ENCODE measurements at places on chromosomes 16 and 17.
A peak's percentile ranks its signal among the peaks of the same experiment; 100 is the strongest.

GRCh38 chr16:4888428-4889135, 41.3 kb downstream of the UBN1 start:
- no peak for DNase-seq

DNA sequence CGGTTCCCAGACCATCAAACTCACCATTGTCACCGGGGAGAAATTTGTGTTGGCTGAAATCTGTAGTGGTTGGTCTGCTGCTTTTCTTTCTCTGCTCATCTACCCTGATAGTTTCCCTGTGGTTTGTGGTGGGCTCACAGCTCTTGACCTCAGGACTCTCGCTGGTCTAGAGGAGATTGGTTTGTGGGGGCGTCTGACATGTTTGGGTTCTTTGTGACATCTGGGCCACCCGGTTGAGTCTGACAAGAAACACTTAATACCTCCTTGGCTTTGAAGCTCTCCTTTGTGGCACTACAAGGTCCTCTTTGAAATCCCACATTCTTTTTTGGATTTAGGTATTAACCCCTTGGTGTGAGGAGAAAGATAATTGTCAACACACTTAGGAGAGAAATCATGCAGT, 662.0 kb downstream of the WWOX start:
- DNase-seq: no peak

DNA sequence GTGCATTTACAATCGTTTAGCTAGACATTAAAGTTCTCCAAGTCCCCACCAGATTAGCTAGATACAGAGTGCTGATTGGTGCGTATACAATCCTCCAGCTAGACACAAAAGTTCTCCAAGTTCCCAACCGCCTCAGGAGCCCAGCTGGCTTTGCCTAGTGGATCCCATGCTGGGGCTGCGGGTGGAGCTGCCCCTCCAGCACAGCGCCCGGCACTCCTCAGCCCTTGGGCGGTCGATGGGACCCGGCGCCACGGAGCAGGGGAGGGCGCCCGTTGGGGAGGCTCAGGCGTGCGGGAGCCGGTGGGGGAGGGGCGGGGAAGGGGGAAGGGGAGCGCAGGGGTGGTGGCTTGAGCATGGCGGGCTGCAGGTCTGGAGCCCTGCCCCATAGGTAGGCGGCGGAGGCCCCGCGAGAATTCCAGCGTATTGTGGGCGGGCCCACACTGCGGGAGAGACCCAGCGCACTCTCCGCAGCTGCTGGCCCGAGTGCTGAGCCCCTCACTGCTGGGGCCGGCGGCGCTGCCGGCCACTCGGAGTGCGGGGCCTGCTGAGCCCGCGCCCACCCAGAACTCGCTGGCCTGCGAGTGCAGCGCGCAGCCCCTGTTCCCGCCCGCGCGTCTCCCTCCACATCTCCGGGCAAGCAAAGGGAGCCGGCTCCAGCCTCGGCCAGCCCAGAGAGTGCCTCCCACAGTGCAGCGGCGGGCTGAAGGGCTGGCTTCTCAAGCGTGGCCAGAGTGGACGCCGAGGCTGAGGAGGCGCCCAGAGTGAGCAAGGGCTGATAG, 907.5 kb downstream of the CDH8 start:
- no peak for DNase-seq

DNA sequence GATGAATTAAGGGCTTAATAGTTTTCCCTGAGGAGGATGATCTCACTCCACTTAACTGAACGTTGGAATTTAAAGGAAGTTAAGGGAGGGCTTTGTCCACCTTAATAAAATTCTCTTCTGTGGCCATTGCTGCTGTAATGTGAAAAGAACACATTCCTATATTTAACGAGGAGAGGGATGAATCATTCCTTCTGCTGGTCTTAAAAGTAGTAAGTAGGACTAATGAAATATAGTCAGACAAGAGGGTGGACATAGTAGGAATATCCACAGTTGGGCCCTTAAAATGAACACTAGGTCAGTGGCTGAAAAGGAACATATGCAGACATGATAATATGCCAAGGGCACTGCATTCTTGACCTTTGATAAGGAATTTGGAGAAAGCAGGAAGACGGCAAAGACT, 405.6 kb downstream of the PMP22 start:
- DNase-seq: no peak

DNA sequence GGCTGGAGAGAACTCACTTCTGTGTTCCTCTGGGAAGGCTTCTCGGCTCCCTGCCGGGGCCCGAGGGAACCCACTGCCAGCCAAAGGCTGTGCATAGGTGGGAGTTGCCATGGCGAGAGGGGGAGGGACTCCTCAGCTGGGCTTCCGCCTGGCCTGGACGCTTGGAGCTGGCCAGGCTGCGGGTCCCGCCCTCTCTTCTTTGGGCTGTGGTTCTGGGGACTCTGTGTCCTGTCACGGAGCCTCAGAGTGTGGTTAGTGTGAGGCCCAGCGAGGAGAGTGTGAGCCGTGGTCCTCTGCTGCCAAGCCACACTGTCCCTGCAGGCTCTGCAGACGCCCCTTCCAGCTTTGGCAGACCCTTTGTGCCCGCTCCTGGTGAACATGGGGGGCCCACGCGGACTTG, 123.1 kb downstream of the OR1D5 start:
- DNase-seq: no peak

GRCh38 chr16:55257966-55258613, 65.9 kb upstream of the IRX6 start:
- peak; percentile 61 for DNase-seq

DNA sequence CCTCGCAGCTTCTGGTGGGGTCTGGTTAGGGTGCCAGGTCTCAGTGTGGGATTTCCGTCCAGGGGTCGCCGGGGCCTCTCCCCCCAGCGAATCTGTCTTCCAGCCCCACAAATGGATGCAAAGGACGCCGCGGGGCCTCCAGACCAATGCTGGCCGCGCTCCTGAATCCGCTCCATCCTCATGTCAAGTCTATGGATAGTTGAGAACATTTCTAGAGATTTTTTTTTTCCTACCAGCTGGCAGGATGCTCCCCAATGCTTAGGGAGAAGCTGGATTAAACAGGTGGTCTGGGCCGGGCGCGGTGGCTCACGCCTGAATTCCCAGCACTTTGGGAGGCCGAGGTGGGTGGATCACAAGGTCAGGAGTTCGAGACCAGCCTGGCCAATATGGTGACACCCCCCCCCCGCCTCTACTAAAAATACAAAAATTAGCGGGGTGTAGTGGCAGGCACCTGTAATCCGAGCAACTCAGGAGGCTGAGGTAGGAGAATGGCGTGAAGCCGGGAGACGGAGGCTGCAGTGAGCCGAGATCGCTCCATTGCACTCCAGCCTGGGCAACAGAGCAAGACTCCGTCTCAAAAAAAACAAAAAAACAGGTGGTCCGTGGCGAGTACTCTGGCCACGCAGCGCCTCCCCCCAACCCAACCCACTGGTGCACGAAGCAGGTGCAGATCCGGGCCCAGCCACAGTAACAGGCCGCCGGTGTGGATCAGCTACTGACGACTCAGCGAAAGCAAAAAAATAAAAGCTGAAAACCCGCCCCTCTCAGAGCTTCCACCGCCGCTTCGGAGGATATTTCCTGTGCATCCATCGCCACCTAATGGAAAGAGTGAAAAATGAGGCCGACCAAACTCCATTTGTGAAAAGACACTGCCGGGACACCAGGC, 1.1 kb upstream of the NXN start:
- peak; percentile 90 for DNase-seq

DNA sequence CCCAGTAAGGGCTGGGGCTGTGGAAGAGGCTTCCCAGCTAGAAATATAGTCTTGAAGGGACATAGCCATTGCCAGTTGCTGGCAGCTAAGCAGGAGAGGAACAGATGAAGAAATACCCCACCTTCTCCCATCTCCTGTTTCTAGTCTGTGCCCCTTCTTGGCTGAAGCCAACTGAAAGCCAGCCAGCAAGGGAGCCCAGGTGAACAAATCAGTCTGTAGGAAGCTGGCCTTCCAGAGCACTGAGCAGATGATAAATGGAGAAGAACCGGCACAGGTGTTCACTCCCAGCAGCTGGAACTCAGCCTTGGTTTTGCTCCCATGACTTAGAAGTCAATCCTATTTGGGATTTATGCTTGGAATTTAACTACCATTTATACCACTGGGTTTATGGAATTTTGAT, 69.2 kb upstream of the DHX40 start:
- DNase-seq: no peak

DNA sequence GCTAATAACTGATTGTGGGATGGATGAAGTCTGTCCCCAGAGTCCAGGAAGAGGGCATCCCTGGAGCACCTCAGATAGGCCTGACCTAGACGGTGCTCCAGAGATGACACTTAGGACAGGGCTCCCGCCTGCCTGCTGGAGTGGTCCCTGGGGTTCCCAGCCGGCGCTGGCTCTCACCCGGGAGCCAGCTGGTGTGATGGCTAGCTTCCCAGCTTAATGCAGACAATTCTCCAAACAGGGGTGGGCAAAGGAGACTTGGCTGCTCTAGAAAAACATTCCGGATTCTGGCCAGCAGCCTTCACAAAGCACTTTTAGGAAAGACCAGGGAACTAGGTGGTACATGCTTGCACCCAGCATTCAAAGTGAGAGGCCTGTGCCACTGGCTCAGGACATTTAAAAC, 18.6 kb downstream of the ACE start:
- DNase-seq: no peak

- no peak for DNase-seq
Observed at GRCh38 chr16:81445143-81445961, 744 bp downstream of the CMIP start.

DNA sequence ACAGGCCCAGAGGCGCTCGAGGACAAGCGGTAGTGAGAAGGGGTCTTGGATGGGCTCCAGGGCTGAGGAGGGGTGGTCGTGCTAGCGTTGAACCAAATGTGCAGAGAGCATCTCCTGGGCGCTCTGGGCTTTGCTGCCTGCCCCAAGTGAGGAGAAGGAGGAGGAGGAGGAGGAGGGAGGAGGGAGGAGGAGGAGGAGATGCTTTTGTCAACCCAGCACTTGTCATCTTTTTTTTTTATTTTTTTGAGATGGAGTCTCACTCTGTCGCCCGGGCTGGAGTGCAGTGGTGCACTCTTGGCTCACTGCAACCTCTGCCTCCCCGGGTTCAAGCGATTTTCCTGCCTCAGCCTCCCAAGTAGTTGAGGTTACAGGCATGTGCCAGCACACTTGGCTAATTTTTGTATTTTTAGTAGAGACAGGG, 59.8 kb downstream of the PGS1 start:
- DNase-seq: no peak

DNA sequence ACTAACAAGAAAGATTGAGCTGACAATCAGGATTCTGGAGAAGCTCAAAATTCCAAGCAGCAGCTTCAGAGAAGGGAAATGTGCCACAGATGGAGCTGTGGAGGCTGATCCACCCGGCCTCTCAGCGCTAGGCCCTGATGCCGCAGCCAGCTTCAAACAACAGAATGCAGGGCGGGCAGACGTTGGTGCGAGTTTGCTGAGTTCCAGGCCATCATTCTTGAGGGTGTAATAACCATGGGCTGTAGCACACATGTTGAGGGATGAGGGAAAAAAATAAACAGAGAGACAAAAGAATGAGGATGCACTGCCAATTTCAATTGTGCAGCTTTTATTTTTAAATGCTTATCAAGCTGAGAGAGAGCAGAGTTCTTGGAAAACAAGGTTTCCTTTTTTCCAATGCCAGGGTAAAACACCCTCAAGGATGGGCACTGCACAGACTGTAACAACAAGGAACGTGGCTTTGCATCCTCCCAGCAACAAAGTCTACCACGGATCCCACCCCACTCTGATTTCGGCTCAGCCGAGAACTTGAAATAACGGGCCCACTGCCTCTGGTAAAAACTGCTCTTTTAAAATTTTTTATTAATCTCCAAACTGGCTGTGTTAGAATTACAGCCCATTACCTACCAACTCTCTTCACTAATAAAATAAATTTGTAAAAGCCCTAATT, 90.2 kb downstream of the SMG6 start:
- DNase-seq: no peak

DNA sequence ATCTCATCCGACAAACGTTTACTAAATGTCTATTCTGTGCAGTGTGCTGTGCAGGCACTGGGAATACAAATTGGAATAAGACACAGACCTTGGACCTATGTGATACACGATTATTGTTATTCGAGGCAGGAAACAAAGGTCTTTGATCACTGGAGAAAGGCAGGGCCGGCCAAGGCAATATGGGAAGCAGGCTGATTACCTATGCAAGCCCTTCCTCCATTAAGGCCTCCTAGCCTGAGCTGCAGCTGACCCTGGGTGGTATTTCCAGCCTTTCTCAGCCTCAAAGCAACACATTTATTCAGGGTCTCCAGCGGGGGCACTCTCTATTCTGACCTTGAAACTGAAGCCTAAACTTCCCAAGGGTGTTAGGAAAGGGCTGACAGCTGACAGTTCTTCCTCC, 13.4 kb downstream of the ST6GALNAC1 start:
- DNase-seq: no peak

GRCh38 chr17:45001310-45001709, 33.2 kb upstream of the C1QL1 start:
- no peak for DNase-seq

GRCh38 chr17:77227461-77228240, 86.9 kb downstream of the SEC14L1 start:
- no peak for DNase-seq

GRCh38 chr17:50708050-50709000, 611 bp upstream of the ANKRD40 start:
- DNase-seq: no peak

DNA sequence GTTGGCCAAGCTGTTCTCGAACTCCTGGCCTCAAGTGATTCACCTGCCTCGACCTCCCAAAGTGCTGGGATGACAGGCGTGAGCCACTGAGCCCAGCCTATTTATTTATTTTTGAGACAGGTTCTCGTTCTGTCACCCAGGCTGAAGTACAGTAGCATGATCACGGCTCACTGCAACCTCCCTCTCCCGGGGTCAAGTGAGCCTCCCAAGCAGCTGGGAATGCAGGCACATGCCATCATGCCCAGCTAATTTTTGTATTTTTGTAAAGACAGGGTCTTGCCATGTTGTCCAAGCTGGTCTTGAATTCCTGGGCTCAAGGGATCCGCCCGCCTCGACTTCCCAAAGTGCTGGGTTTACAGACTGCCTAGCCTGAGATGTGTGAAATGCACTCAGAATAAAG, 10.2 kb upstream of the SEC14L1 start:
- no peak for DNase-seq

DNA sequence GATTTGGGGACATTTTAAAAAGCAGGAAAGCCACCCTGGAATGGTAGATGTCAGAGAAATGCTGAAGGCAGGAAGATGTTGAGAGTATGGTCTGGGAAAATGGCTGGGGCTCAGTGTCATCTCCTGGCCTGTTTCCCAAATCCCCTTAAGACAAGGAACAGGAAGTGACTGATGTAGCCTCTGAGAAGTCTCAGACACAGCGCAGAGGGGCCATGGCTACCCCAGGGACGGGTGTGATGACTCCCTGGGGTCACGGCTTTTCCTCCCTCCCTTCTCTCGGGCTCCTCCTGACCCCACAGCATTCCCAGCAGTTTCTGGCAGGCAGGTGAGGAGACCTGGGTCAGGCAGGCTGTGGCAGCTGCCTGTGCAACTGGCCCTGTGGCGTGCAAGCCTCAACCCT, 45.4 kb downstream of the RAP1GAP2 start:
- DNase-seq: no peak

- no peak for DNase-seq
Observed at GRCh38 chr17:57869617-57870282, 19.9 kb upstream of the MRPS23 start.

GRCh38 chr17:50122945-50123344, 7.0 kb downstream of the SAMD14 start:
- DNase-seq: no peak

GRCh38 chr17:19501219-19501618, 32.4 kb upstream of the SLC47A1 start:
- DNase-seq: no peak

- no peak for DNase-seq
Observed at GRCh38 chr17:39219647-39220154, 6.0 kb downstream of the STAC2 start.

- no peak for DNase-seq
Observed at GRCh38 chr16:12324152-12324551, 347.6 kb downstream of the SNX29 start.

- no peak for DNase-seq
Observed at GRCh38 chr17:2093349-2093748, 38.4 kb downstream of the HIC1 start.

Data from renal pelvis (tissue), 12 donors.